ENCODE measurements at places on chromosomes 11 and 22. TPM values are rescaled to one million over a fixed set of nuclear protein-coding genes. Genes with fewer than 3 reads are reported as not detected.

Gene CD6
- 0.83 TPM for total RNA-seq

Gene PHETA2
- 1.2 TPM for total RNA-seq

Gene RAB39A
- total RNA-seq, result 0.58 TPM

Gene DNAJB13
- total RNA-seq, result not detected

Gene ANGPTL5
- not detected for total RNA-seq

Gene CECR2
- total RNA-seq, result 12.0 TPM

Gene NELL1
- not detected for total RNA-seq

Gene OR52I1
- total RNA-seq, result not detected

Gene PGA5
- total RNA-seq, result 0.18 TPM

Gene OR2AG1
- not detected for total RNA-seq

Gene SLC25A18
- 48.7 TPM for total RNA-seq

Gene MEI1
- 0.53 TPM for total RNA-seq

DNA sequence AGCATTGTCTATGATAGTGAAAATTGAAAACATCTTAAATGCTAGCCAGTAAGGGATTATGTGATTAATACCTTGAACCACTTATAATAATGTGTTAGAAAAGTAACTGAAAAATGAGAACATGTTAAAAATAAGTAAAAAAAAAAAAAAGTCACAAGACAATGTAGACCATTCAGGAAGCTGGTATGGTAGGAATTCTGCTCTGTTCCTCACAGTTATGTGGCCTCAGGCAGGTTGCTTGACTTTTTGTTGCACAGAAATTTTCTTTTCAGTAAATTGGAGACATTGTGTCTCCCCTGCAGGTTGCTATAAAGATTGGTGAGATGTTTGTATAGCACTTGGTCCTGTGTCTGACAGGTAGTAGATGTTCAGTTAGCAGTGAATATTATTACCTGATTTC lies 17.3 kb upstream of the PLET1 start:
- DNase-seq, result no peak

DNA sequence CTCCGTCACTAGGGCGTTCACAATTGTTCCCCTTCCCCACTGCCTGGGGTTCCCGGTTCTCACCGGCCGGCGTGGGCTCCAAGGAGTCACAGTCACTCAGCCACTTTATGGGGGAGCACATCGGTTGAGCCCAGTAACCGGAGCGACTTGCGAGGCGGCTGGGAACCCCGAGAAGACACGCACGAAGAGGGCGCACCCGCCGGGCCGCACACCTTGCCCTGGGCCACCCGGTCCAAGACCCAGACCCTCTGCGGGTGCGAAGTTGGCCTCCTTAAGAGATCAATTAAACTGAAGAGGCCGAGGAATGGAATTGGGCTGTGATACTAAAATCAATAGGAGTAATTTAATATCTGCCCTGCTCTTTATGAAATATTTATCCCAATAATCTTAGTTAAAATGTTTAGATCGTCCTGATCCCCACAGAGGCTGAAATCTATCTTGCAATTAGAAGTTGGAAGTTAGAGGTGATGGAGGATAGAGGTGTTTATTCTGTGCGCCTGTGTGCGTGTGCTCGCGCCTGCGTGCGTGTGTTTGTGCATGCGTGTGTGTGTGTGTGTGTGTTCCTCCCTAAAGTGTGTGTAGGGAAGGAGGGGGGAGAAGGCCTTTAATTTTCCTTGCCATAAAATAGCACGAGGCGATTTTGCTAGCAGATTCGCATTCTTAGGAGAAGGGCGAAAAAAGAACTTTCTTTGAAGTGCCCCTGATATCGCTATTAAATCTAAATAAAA lies 954 bp upstream of the MN1 start:
- no peak for DNase-seq

GRCh38 chr22:45775062-45775461 lies 103.4 kb downstream of the ATXN10 start:
- DNase-seq, result no peak

DNA sequence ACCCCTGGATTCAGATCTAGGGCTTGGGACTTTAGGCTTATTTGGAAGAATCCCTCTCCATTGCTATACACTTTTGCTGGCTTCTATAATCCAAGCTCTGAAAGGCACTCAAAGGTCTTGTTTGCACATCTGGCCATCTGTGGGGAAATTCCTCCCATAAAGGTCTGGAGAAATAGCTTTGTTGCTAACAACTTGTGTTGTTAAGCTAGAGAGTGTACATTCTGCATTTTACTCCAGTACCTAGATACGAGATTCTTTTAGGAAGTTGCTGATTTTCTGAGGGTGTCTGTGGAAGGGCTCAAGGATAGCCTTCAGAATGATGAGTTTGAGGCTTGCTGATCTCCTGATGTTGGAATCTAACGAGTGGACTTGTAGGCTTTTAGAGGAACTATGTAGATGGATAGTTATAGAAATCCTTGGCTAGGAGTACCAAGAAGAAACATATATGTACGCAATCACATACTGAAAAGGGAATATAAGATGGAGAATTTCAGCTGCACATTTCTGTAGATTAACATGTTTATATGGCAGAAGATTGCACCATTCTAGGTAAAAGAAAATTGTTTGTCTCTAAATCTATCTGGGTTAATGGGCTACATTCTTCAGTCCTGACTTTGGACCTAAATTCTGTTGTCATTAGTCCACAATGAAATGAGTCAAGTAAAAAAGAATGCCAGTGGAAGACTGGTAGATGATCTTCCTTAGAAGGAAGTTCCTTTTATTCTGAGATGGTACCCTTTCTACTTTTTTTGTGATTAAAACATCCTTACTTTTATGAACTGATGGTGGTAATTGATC lies 51.0 kb downstream of the UBASH3B start:
- no peak for DNase-seq

DNA sequence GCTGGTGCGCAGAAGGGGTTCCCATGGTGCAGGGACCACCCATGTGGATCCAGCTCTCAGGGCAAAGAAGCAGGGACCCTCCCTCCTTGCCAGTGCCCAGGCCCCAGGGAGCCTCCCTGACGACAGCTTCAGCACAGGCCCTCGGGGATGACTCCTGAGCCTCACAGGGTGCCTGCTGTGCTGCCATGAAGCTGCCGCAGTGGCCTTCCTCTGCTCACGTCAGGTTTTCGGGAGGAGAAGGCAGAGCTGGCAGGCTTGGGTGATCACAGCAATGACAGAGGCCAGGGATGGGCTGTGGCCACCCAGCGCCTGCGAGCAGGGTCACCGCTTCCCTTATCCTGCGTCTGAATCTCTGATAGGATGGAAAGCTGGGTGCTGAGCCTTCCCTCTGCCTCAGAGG lies 276.2 kb downstream of the BRD1 start:
- DNase-seq, result no peak

GRCh38 chr22:50732681-50733080 lies 5.3 kb upstream of the ACR start:
- peak; percentile 38 for DNase-seq

GRCh38 chr22:45218976-45219375 lies 21.7 kb downstream of the KIAA0930 start:
- DNase-seq, result no peak

GRCh38 chr11:71170624-71171423 lies 81.6 kb downstream of the SHANK2 start:
- peak; percentile 26 for DNase-seq

GRCh38 chr22:37077802-37078448 lies 26.4 kb downstream of the KCTD17 start:
- peak; percentile 69 for DNase-seq

GRCh38 chr11:35232891-35233330 lies 93.9 kb downstream of the CD44 start:
- DNase-seq, result no peak

DNA sequence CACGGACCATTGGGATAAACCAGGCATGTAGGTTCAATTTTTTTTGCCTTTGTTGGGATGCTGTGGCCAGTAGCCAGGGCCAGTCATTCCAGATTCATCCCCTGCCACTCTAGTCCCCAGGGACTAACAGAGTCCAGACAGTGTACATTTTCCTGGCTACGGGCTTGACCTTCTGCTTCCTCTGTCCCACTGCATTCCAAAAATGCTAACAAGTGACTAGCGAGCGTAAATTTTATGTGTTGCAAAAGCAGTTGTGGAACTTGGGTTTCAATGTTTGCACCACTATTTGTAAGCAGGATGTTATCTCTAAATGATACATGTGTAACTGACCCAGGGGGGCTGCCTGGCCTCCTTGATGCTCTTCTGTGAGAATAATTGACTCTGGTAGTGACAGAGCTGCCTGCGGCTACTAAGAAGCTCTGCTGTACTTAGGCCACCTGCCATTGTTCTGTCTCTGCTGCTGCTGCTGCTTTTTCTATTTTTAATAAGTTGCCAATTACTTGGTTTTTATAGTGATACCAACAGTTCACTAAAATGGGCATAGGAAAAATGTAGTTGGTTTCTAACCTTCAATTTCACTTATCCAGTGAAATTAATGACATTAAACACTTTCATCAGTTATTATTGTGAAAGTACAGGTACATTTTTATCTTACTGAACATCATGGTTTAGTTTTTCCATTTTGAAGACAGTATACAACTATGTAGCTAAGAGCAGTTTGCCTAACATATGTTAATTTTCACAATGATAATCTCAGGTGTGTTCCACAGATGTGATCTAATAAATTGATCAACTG lies 26.8 kb downstream of the TNRC6B start:
- DNase-seq, result no peak

- DNase-seq, result no peak
These were observed 160.2 kb downstream of the FAT3 start for GRCh38 chr11:92384802-92385201.

DNA sequence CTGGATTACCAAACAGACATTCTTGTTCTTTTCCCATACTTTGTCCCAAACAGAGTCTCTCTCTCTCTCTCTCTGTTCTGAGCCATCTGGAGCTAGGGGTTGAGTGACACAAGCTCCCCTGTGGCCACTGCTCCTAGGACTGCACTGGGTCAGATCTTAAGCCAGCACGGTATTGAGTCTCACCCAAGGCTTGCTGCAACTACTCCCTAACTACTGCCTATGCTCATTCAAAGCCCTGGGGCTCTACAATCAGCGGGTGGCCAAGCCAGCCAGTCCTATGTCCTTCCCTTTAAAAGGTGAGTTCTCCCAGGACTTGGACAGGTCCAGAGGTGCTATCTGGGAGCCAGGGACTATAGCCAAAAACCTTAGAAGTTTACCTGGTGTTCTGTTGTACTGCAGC lies 385.6 kb downstream of the CNTN5 start:
- DNase-seq, result no peak

DNA sequence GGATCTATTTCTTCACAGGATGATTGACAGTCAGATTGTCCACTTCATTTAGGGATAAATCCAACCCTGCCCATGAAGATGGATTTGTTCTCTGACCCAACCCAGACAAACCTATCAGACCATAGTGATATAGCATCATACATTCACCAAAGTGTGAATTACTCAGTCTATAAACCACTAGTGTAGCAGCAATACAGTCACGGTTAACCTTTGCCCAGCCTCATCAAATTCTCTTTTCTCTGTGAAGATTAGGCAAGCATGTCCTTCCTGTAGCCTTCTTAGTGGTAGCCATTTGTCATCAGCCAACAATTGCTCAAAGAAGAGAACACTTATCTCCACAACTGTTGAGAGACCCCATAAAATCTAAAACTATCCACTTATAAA lies 14.4 kb upstream of the BIRC2 start:
- no peak for DNase-seq

DNA sequence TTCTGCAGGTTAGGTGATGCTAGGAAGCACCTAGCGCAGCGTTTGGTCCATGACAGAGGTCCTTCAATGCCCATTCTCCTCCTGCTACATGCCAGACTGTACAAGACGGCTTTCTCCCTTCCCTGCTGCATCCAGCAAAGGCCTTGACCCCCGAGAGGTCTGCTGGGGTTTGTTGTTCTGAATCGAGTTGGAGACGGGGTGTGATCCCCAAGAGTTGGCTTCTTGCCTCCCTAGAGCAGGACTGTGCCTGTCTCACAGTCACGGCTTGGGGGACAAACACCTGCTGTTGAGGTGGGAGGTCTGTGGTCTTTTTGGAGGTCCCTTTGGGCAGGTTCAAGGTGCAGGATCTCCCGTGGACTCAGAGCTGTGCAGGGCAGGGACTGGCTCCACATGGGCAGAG lies 352.3 kb upstream of the B3GAT1 start:
- no peak for DNase-seq
